ENCODE measurements at places on chromosomes 1 and 21. TPM values are rescaled to one million over a fixed set of nuclear protein-coding genes. Genes with fewer than 3 reads are reported as not detected.

- DNase-seq, result no peak
Observed at GRCh38 chr1:204799630-204800029, 71.0 kb upstream of the NFASC start.

- DNase-seq, result no peak
Observed at GRCh38 chr1:209215826-209216225, 367.7 kb upstream of the CAMK1G start.

- DNase-seq, result no peak
Observed at GRCh38 chr1:241614572-241614971, 25.6 kb downstream of the CHML start.

DNA sequence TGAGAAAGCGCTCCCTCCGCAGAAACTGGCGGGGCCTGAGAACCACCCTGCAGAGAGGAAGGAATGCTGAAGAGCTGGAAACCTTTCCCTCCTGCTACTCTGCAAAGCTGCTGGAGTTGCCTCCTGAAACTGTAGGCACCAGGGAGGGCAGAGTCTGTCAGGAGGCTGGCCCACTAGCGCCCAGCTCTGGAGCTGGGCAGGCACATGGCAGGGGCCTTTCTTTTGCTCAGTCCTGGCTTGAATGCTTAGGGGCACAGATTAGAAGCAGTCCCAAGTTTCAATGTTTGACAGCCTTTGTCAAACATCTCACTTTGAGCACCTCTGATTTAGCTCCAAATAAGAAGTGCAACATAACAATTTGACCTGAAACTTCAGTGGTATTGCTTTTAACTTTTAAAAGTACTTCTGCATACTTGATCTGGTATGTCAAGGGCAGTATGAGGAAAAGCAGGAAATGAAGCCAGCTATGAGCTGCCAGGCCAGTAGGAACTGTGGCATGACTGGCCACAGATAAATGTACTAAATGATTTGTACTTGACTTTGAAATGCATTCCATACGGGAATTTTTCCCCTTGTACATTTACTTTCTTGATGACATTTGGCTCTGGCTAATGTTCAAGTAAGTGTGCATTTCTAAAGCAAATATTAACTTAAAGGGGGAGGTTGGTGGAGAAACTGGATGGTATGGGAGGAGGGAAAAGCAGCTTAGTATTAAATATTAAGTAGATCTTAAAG lies 7.2 kb downstream of the C1orf116 start:
- DNase-seq, result no peak

DNA sequence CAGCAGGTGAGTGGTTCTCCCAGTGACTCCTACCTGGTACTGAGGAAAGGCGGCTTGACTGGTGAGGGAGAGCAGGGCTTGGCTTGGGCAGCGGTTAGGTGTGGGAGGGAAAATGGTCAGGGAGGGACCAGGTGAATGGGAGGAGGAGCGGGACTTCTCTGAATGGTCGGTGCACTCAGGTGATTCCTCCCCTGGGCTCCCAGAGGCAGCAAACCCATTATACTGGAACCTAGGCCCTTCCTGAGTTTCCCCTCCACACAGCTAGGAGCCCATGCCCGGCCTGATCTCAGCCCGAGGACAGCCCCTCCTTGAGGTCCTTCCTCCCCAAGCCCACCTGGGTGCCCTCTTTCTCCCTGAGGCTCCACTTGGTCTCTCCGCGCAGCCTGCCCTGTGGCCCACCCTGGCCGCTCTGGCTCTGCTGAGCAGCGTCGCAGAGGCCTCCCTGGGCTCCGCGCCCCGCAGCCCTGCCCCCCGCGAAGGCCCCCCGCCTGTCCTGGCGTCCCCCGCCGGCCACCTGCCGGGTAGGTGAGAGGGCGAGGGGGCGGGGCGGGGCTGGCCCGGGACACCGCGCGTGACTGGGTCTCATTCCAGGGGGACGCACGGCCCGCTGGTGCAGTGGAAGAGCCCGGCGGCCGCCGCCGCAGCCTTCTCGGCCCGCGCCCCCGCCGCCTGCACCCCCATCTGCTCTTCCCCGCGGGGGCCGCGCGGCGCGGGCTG lies 2.3 kb downstream of the ARTN start:
- no peak for DNase-seq

DNA sequence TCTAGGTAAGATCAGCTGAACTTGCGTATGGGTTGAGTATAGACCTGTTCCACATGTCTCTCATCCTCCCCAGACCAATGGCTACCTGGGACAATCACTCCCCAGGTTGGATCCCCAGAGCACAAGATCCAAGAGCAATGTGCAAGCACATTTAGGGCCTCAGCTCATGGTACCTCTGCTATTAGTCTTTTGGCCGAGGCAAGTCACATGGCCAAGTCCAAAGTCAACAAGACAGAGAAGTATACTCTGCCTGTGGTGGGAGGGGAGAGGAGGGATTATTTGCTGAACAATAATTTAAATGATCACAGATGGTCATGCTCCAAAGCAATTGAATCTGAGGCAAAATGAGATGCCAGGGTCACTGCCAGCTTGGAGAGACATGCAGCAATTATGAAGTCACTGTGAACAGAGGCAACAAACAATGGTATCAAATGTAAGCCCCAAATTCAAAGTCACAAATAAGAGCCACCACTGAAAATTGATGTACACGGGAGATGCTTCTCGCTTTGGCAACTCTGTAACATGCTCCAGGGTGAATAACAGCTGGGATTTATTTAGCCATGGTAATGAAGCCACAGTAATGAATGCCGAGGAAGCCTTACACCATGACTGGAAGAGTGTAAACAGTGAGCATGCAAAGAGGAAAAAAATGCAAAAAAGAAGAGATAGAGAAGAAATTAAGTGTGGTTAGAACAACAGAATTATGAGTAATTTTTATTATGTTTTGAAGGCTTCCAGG lies 149.1 kb downstream of the ZNF281 start:
- DNase-seq, result no peak

- DNase-seq, result no peak
Observed at GRCh38 chr21:32929633-32930038, 96.1 kb upstream of the OLIG2 start.

DNA sequence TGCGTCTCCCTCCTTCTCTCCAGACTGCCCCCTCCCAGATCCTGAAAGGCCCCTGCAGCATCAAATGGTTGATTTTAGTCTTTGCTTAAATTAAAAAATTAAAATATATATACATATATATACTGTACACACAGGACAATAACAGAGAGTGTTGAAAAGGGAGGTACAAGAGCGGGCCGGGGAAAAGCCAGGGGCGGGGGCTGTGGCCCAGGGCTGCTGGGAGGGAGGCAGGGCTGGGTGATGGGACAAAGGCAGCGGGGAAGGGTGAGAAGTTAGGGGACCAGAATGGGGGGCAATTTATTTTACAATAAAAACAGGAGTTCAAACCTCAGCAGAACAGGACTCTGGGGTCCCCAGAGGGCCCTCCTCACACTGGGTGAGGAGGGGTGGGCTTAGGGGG lies 10.5 kb downstream of the ARL8A start:
- no peak for DNase-seq

GRCh38 chr1:223077247-223077833 lies 65.7 kb downstream of the TLR5 start:
- no peak for DNase-seq

Gene DAP3
- total RNA-seq, result 100 TPM

Gene TMED5
- total RNA-seq, result 36.6 TPM

Gene PLA2G2F
- total RNA-seq, result not detected

Gene ERG
- 0.25 TPM for total RNA-seq

Gene AMY1C
- total RNA-seq, result not detected

Gene VANGL2
- total RNA-seq, result 1.8 TPM

Gene HES3
- not detected for total RNA-seq

Gene PDZK1
- total RNA-seq, result not detected
